ENCODE measurements at places on chromosomes 12 and 14.

DNA sequence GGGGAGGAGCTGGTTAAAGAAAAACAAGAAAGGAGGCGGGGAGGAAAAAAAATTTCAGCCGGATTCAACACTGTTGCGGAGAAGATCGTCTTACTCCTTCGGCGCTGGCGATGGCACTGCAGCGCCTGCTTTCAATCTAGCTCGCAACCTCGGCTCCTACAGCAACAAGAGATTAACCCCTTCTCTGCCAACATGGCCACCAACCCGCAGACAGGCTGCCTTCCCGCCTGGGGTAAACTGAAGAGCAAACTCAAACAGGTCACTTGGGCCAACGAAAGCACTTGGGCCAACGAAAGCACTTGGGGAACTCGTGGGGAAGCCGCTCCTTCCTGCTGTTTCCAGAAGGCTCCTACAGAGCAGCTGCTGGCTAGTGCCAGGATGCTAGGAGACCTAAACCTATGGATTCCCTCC, 73.7 kb downstream of the CIT start:
- DNase-seq, result no peak

DNA sequence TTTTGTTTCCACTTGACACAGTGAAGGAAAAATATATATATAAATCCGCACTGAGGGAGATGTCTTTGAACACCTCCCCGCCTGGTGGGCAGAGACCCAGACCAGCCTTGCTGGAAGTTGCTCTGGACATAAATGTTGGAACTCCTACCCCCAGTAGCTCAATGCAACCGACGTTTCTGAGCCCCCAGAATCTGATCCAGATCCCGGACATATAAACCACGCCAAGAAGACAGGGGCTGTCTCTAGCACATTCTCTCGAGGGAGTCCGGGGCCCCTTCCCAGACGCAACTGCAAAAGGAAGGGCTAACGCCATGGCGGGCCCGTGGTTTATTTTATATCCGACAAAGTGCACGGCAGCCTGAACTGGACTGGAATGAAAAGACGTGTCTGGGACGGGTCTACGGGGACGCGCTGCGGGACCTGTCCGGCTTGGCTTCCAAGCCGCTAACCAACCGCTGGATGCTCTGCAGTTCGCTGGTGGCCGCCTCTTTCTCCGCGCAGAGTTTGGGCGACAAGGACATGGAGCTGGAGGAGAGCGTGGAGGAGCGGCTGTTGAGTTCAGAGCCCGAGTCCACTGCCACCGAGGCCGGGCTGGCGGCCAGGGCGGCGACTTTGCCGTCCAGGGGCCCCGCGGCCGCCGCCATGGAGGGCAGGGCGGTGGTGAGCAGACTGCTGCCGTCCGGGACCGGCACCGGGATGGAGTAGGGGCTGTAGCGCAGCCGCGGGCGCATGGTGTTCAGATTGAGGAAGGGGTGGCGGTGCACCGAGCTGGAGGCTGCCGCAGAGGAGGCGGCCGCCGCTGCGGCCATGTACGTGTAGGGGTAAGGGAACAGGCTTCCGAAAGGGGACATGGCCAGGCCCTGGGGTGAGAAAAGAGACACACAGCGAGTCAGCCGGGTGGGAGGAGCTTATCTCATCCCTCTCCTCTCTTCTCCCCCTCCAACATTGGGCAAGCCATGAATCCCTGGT, 12.2 kb downstream of the TBX3 start:
- DNase-seq, result no peak

- DNase-seq, result no peak
Observed at GRCh38 chr12:4771172-4771959, 51.2 kb downstream of the GALNT8 start.

GRCh38 chr14:40312296-40312695, 880.1 kb upstream of the FBXO33 start:
- DNase-seq, result no peak

DNA sequence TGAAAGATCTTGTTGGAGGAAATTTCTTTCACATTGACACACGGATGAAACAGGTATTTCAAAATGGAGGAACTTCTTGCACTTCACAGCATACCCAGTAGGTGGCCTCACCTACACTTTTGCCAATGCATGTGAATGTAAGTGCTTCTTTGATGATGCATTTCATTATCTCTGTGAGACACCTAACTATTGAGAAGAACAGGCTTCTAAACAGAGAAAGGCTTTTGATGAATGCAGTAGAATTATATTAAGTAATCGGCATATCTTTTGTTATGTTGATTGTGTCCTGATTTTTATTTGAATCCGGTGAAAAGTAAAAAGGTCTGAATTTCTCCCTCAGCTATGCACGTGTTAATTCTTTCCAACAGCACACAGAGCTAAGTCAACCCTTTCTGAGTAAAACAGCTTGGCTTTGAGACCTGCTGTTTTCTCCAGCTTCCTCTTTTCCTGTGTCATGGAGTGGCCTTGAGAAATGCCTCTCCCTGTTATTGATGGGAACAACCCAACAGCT, 399.0 kb downstream of the NAV3 start:
- peak; percentile 27 for DNase-seq

- DNase-seq, result peak; percentile 26
Observed at GRCh38 chr12:124233846-124234640, 60.9 kb upstream of the RFLNA start.

GRCh38 chr12:39464976-39465695, 22.2 kb upstream of the KIF21A start:
- no peak for DNase-seq

DNA sequence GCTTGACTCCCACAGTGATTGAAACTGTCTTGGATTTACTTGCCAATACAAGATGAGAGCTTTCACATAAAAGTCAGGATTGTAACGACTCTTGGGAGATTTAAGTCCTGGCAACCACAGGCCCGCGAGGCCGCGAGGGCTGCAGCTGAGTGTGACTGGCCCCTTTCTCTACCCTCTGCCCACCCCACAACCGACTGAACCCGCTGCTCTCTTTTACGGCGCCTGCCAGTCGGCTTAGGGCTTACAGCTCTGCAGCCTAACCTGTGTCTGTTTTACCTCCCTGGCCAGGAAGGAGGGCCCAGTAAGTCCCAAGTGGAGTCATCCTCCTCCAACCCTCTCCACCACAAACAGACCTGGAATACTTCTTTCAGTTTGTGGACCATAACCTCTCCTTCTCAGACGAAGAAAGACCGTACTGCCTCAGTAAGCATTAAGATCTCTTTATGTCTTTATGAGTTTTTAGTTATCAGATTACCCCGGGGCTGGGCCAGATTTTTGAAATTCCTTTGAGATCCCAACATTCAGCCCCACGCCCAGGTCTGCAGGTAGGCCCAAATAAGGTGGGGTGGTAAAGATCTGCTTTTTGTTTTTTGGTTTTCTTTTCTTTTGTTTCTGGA, 12.6 kb upstream of the TIGAR start:
- DNase-seq, result no peak

DNA sequence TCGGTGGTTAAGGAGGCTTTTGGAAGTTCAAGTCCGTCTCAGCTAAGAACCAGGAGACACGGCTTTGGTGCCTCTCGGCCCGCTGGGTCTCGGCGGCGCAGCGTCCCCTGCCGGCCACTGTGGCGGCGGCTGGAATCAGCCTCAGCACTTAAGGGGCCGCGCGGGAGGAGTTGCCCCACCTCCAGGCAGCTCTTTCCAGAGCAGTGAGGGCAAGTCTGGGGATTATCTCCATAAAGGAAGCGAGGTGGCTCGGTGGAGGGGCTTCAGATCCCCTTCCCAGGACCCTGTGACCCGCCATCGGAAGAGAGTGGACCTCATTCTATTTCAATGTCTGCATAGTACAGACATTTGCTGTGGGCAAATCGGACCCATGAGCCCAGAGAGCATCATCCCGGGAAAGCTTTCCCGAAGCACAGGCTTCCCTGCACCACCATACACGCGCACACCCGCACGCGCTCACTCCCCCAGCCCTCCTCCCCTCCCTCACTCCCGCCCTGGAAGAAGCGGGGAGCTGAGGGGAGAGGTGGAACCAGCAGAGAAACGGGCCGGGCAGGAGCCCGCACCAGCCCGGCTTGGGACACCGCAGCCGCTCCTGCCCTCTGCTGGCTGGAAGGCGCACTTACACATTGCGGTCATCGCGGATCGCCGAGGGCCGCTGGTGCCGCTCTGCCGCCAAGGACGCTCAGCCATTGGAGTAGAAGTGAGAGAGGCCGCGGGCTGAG, 15.9 kb downstream of the RNASE2 start:
- DNase-seq, result peak; percentile 97

GRCh38 chr12:12685305-12685704, 10.7 kb downstream of the GPR19 start:
- DNase-seq, result no peak

GRCh38 chr12:55812088-55812487, 5.4 kb downstream of the SARNP start:
- no peak for DNase-seq

DNA sequence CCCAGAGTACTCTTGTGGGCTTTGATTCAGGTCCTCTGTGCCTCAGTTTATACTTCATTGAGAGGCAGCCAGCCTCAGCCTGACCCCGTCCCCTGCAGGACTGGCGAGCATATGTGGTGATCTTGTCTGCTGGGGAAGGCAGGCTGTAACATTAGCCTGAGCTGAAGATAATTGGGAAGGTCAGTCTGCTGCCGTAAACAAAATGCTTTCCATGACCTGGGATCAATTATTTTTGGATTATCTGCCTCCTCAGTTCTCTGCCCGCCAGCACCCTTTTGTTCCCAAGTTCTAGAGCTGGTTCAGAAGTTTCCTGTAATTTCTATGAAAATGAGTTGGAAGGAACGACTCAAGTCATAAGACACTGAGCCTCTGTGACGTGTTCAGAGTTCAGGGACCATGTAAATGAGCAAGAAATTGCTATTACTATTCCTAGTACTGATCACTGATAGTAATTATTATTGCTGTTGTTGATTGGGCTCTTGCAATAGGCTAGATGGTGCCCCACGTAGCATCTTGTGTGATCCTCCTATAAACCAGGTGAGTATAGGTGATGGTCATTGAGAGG, 4.5 kb downstream of the ORAI1 start:
- DNase-seq, result no peak

GRCh38 chr12:131348646-131349045, 362.2 kb upstream of the SFSWAP start:
- DNase-seq, result no peak

DNA sequence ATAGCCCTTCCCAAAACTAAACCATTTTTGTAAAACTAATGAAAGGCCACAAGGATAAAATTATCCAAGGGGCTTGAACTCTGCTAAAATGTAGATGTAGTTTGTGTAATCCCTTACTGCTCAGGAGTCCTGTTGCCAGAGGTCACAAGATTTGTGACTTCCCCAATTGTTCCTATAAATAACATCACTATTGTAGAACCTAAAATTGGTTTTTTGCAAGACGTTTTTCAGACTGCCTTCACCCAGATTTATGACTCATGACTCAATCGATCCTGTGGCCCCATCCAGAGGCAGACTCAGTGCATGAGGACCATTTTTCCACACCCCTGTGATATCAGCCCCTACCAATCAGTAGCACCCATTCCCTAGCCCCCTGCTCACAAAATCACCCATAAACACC, 61.5 kb upstream of the RASSF8 start:
- DNase-seq, result no peak

DNA sequence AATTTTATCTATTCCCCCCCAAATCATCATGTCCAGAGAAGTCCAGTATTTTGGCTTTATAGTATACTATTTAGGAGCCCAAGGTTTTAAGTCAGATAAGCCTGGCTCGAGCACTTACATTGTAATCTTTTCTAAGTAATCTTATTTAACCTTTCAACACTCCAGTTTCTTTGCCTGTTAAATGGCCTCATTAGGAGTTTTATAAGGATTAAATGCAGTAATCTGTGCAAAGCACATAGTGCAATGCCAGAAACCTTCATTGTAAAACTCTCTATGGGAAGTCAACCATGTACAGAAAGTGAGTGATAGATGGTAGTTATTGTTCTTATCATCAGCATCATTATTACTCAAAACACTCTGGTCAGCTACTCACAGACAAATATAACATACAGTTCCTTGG, 1330.4 kb downstream of the SLC16A7 start:
- no peak for DNase-seq

DNA sequence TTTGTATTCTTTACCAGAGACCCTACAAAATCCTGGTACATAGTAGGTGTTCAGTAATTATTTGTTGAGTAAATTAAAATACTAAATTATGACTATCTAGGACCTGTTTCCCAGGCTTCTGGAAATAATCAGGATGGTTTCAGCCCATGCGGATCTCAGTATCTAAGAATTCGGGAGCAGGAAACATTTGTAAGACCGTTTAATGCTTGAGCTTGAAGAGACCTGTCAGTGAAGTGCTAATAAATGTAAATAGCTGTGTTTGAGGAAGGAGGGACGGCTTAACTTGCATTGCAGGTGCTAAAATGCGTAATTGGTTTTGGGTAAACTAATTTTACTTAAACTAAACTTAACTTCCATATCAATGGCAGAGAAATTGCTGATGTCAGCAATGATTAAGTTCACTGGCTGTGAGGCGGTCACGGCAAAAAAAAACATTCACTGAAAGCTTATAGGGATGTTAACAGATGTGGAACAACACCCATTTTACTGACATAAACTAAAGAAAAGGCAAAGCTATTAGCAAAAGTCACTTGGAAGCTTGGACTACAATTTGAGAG, 28.6 kb upstream of the AEBP2 start:
- DNase-seq, result no peak

DNA sequence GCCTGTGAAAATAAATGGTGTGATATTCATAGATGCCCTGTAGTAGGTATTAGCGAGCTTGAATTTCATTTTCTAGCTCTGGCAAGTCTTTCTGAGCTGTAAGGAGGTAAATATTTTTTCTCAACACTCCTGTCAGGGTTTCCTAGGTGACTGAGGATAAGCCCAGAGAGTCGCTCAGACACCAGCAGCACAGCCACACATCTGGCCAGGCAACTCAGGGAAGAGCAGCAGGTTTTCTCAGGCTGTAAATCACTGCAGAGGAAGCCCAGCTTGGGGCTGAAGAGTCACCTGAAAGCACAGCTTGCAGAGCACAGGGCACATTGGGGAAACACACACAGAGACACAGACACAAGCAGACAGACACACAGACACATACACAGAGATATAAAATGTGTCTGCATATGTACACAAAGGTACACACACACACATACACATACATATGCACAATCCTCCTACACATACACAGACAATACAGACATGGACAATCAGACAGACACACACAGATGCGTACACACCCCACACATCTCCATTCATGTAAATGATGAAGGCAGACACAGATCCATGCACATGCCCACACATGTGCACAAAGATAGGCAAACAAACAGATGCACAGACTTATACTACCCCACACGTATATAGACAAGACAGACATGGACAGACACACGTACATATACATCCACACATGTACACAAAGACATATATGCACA, 232.0 kb upstream of the TMTC1 start:
- DNase-seq, result no peak

DNA sequence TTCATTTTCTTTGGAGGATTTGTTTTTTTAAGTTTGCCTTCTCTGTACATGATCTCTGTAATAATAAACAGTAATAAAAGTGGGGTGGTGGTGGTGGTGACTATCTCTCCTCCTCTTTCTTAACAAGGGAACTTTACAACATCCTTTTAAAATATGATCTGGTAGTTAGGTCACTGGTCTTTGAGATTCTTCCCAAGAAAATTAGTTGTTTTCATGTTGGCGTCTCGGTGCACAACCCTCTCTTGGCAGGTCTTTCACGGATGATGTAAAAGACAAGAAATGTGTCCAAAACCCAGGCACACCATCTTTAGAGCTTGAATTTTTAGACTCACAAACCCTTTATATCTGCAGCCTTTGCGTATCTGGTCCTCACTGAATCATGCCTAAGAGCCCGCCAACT, 488.5 kb upstream of the TBX3 start:
- no peak for DNase-seq

Data from urothelium cell line (cell line).